ENCODE measurements at places on chromosomes 12 and 14.

DNA sequence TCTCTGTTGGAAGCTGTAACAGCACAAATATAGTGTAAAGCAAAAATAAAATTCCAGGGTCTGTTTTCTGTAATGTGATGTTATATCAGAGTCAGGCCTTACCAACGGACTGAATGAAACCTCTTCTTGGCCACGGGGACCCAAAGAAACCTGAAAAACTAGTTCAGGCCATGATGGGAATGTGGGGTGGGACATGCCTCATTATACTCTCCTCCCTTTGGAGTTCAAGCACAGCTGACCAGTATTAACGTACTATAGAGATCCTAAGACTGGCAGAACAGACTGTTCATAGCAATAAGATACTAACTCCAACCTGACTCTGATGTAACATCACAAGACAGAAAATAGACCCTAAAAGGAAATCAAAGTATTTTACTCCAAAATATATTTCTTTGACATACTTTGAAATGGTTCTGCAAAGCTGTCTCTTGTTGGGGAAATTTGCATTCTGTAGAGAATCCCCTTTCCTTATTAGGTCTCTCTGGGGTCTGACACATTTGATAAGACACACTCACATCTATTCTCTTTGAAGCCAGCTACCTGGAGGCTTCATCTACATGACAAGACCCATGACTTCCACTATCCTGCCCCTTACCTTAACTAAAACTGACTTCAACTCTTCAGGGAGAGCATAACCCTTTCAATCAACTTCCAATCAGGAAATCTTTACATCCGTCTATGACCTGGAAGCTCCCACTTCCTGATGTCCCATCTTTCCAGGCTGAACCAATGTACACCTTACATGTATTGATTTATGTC, 444.6 kb downstream of the SOX5 start:
- no peak for DNase-seq

- no peak for DNase-seq
Observed at GRCh38 chr14:21032326-21033132, 2.1 kb downstream of the RNASE13 start.

DNA sequence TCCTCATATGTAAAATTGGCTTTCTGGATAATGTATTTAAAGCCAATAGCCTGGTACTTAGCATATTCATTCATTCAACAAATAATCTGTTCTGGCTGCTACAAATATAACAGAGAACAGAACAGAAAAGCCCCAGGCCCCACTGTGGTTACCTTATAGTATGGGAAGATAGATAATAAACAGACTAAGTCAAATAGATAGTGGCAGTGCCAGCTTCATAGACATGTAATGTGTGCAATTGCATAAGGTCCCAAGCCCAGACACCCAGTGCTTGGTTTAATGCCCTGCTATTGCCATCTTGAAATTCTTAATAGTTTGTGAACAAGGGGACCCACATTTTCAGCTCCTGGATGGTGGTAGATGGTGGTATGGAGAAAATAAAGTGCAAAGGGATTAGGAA, 320.2 kb upstream of the USP15 start:
- no peak for DNase-seq

DNA sequence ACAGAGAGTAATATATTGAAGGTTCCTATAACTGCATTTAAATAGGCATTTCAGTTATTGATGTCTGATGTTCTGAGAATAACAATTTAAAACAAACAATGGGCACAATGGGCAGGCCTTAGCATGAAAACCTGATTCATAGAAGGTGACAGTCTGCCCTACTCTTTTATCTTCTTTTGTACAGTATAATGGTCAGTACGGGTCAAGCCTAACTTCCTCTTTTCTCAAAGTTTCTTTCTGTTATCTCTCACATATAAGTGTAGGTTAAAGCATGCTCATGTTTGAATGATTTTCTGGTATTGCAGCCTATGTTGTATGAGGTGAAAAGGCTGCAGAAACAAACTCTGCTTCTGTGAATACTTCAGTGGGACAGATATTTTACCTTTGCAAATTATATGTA, 14.2 kb downstream of the FKBP3 start:
- DNase-seq = no peak

DNA sequence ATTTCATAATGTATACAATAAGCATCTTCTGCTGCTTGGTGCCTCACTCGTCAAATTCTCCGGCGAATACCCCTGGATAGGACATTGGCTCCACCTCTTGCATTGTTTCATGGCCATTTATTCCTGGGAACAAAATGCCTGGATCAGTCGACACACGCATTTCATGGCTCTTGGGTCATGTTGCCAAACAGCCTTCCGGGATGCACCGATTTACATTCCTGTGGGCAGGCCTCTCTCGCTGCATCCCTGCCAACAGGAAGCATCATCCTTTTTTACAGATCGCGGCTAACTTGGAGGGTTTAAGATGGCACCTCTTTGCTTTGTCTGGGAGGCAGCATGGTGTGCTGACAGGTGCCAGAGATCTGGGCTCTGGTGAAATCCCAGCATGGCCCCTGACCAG, 32.7 kb upstream of the RIMBP2 start:
- no peak for DNase-seq

GRCh38 chr12:118537481-118537917, 161.1 kb downstream of the SUDS3 start:
- DNase-seq = no peak

GRCh38 chr14:76993752-76994151, 34.8 kb downstream of the IRF2BPL start:
- DNase-seq = no peak

DNA sequence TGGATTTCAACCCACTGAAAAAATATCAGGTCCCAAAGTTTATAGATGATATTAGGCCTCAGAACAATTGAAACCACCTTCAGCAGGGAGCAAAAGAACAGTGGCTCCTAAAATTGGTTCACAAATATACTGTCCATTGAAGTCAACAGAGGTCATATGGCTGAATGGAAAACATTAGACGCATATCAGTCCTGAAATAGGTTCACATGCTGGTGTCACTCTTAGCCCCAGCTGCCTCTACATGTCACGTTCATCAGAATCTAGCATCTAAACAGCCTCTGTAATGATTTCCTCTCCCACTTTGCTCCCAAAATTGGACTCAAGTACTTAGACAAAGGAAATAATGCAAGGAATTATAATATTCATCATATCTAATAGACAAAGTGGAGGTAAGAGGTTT, 8.7 kb downstream of the FLRT2 start:
- no peak for DNase-seq

DNA sequence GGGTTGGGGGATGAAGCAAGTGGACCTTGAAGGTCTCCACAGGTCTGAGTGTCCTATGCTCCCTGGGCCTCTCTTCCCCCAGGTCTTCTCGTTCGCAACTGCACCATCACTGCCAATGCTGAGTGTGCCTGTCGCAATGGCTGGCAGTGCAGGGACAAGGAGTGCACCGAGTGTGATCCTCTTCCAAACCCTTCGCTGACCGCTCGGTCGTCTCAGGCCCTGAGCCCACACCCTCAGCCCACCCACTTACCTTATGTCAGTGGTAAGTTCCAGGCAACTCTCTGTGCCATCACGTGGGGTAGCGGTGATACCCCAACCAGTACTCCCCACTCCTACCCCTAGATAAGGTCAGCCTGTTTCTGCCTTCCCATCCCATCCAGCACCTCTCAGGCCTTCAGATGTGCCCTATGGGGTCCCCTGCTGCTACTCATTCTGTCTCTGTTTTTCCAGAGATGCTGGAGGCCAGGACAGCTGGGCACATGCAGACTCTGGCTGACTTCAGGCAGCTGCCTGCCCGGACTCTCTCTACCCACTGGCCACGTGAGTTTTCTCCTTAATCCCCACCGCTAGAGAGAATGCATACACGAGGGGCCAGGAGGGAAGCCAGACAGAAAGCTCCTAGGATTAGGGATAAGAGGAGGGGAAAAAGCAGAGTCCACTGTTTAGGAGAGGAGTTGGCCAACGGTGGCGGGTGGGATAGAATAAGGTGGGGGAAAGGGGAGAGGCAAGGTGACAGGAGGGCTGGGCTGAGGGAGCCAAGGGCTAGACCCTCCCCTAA, 1.6 kb upstream of the TAPBPL start:
- DNase-seq = no peak

DNA sequence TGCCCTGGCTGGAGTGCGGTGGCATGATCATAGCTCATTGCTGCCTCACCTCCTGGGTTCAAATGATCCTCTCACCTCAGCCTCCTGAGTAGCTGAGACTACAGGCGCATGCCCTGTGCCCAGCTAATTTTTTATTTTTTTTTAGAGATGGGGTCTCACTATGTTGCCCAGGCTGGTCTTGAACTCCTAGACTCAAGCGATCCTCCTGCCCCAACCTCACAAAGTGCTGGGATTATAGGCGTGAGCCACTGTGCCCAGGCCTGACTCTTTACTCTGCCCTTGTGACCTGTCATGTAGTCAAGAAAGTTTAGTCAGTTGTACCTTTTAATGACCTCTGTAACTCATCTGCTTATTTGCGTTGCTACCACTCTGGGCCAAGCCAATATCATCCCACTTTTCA, 55.7 kb downstream of the PROX2 start:
- DNase-seq = no peak

- DNase-seq = no peak
Observed at GRCh38 chr12:107593713-107594381, 91.8 kb upstream of the PWP1 start.

- no peak for DNase-seq
Observed at GRCh38 chr12:4256043-4256826, 17.3 kb upstream of the CCND2 start.

DNA sequence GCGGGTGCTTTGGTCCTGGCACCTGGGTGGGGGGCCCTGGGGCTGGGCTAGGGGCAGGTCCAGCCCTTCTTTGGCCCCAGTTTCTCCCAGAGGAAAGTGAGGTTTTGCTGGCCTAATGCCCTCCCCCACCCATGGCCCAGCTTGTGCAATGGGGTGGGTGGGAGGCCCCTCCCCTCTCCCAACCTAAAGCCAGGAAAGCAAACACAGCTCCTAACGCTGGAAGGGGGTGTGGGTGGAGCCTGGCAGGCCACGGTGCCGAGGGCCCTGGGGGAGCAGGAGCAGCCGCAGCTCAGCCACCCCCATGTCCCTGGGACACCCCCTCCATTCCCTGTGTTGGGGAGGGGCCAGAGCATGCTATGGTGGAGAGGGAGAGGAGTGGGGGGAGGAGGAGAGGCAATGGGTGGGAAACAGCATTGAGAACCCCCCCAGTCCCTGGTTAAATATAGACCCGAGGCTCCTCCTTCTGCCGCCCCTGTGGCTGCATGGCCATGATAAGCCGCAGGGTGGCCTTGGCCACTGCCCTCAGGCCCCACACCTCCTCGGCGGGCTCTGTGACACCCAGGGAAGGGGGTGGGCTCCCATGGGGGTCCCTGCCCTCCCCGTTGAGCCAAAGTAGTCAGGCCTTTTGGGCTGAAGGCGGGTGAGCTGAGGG, 4.7 kb downstream of the EXOC3L4 start:
- DNase-seq = no peak

GRCh38 chr14:89165189-89166181, 251.5 kb downstream of the FOXN3 start:
- DNase-seq = no peak

GRCh38 chr14:61662437-61663311, 32.6 kb upstream of the HIF1A start:
- no peak for DNase-seq

DNA sequence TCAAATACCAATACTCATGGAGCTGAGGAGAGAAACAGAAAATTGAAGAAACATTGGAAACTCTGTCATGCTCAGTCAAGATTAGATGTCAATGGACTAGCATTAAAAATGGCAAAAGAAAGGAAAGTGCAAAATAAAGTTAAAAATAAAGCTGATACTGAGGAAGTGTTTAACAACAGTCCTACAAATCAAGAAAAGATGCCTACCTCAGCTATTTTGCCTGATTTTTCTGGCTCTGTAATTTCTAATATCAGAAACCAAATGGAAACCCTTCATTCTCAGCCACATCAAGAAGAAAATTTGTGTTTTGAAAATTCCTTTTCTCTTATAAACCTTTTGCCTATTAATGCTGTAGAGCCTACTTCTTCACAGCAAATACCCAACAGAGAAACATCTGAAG, 40.5 kb downstream of the METTL25 start:
- DNase-seq = no peak

DNA sequence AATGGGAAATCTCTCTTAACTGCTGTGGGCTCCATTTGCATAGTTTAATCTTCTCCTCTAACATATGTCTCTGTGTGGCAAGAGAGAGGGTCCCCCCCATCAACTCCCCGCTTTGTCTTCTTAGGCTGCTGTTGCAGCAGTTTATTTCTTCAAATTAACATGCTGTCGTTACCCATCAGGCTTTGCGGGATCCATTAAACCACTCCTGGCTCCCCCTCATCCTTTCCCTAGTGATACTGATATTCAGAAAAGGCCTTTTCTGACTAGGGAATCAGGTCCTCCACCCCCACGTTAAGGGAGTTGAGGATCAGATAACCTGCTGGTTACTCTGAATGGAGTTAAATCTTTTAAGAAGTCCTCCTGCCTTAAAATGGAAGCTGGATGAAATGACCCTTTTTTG, 15.2 kb downstream of the GPR84 start:
- no peak for DNase-seq

DNA sequence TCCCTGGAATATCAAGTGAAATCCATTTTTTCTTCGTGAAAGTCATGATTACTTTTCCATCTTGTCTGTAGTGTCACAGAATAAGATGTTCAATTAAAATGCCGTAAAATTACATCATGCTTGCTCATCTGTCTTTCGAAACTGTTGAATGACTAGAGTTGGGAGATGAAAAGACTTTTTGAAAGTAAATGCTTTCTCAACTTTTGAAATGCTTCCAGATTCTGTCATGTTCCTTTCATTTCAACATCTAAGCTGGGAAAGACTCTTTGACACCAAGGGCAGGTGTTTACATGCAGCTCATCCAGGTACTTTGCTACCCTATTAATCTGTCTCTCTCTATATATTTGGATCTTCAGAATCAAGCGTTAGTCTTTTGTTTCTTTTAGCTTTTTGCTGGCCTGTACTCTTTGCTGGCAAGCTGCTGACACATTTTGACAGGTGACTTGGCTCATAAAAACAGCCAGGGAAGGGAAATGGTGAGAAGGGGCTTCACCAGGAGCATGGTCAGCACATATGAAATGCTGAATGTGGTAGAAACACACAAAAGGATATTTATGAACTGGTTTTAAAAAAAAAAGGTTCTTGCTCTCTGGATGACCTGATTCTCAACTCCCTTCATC, 77.0 kb upstream of the METAP2 start:
- DNase-seq = no peak

- DNase-seq = no peak
Observed at GRCh38 chr12:52210186-52210924, 18.5 kb upstream of the KRT80 start.

DNA sequence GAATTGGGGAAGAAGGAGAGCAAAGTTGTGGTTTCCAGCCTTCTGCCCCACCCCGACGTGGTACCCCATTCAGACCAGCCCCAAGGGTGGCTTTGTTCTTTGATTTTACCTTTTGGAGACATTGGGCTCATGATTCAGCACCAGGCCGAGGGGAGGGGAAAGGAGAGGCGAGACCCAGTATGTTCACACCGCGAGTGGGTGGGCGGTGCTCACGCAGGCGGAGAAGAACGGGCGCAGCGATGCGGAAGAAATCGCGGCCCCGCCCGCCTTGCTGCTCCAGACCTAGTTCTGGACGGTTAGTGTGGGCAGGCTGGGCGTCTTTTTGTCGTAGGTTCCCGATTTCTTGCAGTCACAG, 963 bp downstream of the ATL1 start:
- peak; percentile 91 for DNase-seq

- DNase-seq = no peak
Observed at GRCh38 chr12:48940181-48940580, 14.9 kb upstream of the FKBP11 start.

GRCh38 chr14:36659010-36659821, 2.4 kb upstream of the PAX9 start:
- no peak for DNase-seq

- DNase-seq = no peak
Observed at GRCh38 chr12:116418551-116418950, 140.6 kb upstream of the MAP1LC3B2 start.

Data from vagina (tissue), 2 donors.